LoVo (cell line): ENCODE measurements at places on chromosomes 3 and 15.

DNA sequence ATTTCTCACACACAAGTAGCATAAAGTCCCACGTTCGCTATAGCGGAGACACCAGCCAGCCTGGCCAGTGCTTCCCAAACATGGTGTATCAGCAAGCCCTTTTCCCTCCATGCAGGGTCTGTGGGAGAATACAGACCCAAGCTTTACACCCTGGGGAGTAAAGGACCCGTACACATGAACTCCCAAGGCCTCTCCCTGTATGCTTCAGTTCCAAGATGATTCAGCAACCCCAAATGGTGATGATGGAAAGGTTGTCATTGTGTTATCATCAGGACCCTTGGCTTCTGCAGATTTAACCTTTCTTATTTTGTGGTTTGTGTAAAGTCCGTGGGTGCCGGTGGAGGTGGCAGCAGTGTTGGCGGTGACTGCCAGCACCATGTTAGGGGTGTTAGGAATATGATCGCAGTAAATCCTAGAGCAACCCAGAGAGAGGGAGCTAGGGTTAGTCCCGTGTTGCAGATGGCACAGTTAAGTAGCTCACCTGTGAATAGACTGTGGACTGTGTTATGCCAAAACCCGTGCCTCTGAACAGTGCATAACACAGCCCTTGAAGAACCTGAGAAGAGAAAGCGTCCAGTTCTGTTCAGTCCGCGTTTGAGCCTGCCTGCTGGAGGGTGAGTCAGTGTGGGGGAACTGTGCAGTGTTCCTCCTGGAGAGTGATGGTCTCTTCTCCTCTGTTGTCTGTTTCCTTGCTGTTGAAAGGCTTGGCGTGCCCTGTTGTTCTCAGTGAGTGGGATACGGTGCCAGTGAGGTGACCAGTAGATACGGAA is 174.3 kb downstream of the APBA2 start:
- DNase-seq, result no peak

DNA sequence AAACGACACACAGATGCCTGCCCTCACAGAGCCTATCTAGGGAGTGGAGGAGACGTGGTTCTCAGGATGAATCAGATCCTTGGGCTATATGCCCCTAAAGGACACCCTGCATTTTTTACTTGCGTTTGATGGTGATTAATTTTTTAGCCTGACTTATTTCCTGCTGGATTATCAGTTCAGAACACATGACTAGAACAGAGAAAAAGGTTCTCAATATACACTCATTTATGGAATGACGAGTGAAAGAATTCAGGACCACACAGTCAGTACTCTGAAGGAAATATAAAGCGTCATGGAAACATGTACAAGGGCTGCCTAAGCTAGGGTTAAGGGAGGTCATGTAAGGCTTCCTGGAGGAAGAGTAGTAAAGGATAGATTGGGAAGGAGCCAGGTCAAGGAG is 121.8 kb downstream of the SSR3 start:
- DNase-seq, result no peak

DNA sequence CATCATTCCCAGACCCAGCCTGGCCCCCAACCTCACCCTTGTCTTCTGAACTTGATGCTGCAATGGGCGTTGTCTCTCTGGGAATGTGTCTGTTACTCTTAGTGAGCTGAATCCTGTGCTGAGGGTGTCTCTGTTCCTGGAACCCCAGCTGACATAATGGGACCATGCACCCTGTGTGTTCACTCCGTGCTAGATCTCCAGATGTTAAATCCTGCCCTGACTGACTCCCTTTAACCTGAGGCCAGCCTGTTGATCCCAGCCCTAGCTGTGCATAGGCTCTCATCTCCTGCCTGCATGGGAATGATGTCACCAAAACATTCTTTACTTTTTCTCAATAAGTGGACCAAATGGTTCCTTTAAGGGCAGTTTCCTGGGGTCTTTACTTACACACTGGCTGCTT is 48.0 kb upstream of the UMPS start:
- no peak for DNase-seq

GRCh38 chr15:25989327-25989726 is 126.2 kb upstream of the ATP10A start:
- DNase-seq, result no peak

DNA sequence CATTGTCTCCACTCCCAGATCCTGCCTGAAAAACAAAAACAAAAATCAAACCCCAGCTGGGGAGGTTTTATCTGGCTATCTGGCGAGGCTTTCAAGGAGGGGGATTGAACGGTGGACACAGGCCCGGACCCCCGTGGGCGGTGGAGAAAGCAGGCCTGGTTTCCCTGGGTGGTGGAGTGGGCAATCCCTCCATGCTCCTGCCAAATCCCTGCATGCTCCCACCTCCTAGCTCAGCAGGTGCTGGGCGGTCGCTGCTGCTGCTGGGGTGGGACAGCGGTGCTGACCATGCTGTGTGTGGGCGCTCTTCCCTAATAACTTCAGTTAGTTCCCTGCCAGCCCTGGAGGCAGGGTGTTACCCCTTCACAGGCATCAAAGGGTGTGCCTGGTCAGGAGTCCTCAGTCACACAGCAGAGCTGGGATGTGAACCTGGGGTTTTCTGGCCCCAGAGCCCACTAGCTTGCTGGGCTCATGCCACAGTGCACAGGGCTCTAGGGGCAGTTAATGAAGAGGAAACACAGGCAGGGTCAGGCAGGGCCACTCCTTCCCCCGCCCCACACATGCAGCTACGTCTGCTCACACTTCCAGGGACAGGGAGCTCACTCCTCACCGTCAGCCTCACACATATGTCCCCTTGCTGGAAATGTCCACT is 15.9 kb upstream of the PLXND1 start:
- DNase-seq, result no peak

- no peak for DNase-seq
These were observed 62.2 kb downstream of the PLCH1 start for GRCh38 chr3:155682426-155683343.

GRCh38 chr3:129446926-129447325 is 6.9 kb downstream of the IFT122 start:
- no peak for DNase-seq

DNA sequence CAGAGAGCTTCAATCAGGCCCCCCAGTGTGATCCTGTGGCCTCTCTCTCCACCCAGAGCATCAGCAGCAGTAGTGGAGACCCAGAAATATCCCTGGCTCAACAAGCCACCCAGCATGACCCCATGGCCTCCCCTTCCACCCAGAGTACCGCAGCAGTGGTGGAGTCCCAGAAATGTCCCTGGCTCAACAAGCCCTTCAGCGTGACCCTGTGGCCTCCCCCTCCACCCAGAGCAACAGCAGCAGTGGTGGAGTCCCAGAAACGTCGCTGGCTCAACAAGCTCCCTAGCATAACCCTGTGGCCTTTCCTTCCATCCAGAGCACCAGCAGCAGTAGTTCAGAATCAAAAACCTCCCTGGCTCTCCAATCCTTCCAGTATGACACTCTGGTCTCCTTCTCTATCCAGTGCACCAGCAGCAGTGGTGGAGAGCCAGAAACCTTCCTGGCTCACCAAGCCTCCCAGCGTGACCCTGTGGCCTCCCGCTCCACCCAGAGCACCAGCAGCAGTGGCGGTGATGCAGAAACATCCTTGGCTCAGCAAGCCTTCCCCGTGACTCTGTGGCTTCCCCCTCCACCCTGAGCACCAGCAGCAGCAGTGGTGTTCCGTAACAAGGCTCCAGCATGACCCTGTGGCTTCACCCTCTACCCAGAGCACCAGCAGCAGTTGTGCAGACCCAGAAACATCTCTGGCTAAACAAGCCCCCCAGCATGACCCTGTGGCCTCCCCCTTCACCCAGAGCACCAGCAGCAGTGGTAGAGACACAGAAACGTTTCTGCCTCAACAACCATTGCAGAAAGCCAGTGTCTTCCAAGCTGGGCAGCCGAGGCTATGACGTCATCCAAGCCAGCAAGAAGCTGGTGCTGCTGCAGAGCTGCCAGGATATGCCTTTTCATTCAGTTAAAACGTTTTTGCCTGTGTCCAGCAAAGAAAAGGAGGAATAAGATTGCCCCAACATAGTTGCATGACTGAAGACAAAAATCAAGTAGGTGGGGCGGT is 61.3 kb upstream of the TAMM41 start:
- no peak for DNase-seq

GRCh38 chr3:66836363-66837152 is 161.5 kb upstream of the KBTBD8 start:
- DNase-seq, result no peak

DNA sequence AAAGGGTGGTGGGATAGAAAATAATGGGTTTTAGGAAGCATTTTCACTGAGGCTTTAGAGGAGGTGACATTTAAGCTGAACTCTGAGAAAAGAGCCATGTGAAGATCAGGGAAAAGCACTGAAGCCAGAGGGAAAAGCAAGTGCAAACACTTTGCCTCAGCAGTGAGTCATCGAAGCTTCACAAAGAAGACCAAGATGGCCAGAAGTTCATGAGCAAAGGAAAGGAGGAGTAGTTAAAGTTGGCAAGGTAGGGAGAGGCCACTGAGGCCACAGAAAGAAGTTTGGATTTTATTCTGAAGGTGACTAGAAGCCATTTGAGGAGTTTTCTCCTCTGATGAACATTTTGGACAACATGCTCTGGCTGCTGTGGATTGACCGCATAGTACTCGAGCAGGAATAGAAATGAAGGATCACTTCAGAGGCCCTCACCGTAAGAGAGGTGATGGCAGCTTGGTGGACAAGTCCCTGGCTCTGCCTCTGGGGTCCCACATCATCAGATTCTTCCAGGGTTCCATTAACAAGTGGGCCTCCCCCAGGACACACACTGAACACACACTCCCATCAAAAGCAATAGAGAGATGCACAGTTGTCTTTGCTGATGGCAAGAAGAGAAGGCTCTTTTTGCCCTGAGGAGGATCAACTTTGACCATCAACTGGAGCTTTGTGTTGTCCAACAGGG is 75.5 kb downstream of the TOP2B start:
- no peak for DNase-seq

DNA sequence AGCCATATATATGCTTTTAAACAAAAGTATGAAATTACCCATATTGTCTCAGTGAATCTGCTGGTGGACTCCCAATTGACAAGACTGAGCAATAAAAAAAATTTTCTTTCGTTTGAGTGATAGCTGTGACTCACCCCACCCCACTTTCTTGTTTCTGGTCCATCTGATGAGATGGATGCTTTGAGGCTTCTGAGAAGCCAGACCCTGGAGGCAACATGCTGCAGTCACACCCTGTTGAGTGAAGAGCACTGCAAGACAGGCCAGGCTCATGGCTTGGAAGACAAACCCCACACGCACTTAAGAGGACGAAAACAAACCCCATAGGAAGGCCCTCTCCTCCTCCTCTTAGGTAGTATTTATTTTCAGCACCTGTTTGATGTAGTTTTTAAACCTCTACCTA is 276.0 kb upstream of the TTC14 start:
- DNase-seq, result no peak

GRCh38 chr3:141112686-141113297 is 61.6 kb downstream of the SPSB4 start:
- DNase-seq, result no peak

DNA sequence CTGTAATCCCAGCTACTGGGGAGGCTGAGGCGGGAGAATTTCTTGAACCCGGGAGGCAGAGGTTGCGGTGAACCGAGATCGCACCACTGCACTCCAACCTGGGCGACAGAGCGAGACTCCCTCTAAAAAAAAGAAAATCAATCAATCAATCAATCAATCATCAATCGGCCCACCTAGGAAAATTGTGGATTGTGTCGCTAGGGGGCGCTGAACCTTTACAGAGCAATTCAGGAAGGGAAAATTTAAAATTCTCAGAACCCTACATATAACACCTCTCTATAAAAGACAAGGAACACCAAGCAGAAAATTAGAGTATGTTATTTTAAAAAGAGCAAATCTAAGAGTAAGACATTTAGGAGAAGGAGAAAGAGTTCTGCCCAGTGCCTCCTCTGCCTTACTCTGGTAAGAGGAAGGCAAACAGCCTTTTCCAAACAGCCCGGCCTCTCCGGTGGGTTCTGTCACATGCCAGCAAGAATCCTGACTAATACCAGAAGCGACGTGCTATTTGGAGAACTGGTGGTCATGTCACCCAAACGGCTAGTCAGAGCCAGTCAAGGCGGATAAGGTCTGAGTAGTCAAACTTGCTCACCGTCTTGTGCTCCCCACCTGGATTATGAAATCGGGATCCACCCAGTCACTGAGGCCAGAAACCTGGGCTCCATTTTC is 22.3 kb upstream of the SMCO1 start:
- no peak for DNase-seq

- DNase-seq, result no peak
These were observed 14.7 kb upstream of the AGTR1 start for GRCh38 chr3:148682997-148683396.

DNA sequence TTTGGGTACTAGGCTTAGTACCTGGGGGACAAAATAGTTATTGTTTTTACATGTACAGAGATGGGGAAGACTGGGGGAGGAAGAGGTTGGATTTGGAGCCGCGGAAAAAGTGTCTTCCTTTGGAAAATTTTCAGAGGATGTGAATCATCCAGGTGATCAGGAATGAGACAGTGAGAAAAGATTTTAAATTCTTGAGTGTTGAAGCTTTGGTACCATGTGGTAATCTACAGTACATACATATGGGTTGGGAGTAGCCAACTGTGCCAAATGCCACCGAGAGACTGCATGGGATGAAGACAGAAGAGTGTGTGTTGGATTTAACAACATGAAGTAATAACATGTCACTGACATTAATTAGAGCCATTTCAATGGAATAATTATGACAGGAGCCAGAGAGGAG is 1238.2 kb downstream of the ROBO1 start:
- DNase-seq, result no peak

- no peak for DNase-seq
These were observed 7.2 kb upstream of the DYNC1LI1 start for GRCh38 chr3:32577581-32578556.

GRCh38 chr15:88218557-88219221 is 37.9 kb downstream of the NTRK3 start:
- no peak for DNase-seq

GRCh38 chr3:14218355-14218754 is 39.7 kb downstream of the LSM3 start:
- no peak for DNase-seq

DNA sequence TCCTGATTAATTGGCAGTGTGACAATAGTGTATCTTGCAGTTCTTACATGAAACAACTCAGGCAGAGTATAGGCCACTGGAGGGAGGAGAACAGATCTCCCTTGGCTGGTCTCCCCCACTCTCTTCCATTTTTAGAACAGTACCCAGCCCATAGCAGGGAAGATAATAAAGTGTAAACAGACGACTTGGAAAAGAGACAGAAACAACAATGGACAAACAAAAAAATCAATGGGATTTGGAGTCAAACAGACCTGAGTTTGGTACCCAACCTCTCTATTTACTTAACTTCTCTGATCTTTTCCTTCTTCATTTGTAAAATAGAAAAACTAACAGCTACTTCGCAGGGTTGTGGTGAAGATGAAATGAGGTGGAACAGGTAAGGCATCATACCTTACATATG is 58.7 kb upstream of the SNTN start:
- DNase-seq, result no peak

GRCh38 chr3:87088430-87088992 is 97.6 kb upstream of the VGLL3 start:
- no peak for DNase-seq
